ENCODE measurements at places on chromosomes 5 and 9. TPM values are rescaled to one million over a fixed set of nuclear protein-coding genes. Genes with fewer than 3 reads are reported as not detected.

The CSF2 gene
- total RNA-seq = 0.47 TPM

The OTP gene
- total RNA-seq = 0.13 TPM

The PDE6A gene
- 0.25 TPM for total RNA-seq

The EFNA5 gene
- total RNA-seq = 26.8 TPM

The CD180 gene
- total RNA-seq = not detected

The SH3GL2 gene
- 0.06 TPM for total RNA-seq
